ENCODE measurements at places on chromosomes 16 and 17. TPM values are rescaled to one million over a fixed set of nuclear protein-coding genes. Genes with fewer than 3 reads are reported as not detected.

LDHD gene
- 2.1 TPM for total RNA-seq

SOX15 gene
- 0.12 TPM for total RNA-seq

CTRB1 gene
- total RNA-seq, result not detected

FOXL1 gene
- 36.7 TPM for total RNA-seq

HP gene
- total RNA-seq, result 0.11 TPM

GABARAPL2 gene
- 44.0 TPM for total RNA-seq

IL34 gene
- total RNA-seq, result 2.0 TPM

TP53TG3B gene
- total RNA-seq, result not detected

HS3ST2 gene
- 0.11 TPM for total RNA-seq

SRCIN1 gene
- 0.12 TPM for total RNA-seq

NATD1 gene
- 3.6 TPM for total RNA-seq

OR1G1 gene
- not detected for total RNA-seq

UBALD2 gene
- 4.6 TPM for total RNA-seq

TNS4 gene
- not detected for total RNA-seq

CRHR1 gene
- not detected for total RNA-seq

ABCC12 gene
- not detected for total RNA-seq

ABCC3 gene
- total RNA-seq, result 2.2 TPM

MAF gene
- total RNA-seq, result 14.9 TPM

HOXB9 gene
- not detected for total RNA-seq

ZPBP2 gene
- total RNA-seq, result not detected

GPS2 gene
- 34.6 TPM for total RNA-seq

TBX6 gene
- total RNA-seq, result 0.11 TPM

PMFBP1 gene
- 0.66 TPM for total RNA-seq

MYL4 gene
- not detected for total RNA-seq

ACSM2B gene
- total RNA-seq, result not detected

TP53TG3 gene
- not detected for total RNA-seq

ACACA gene
- 93.2 TPM for total RNA-seq

SMARCD2 gene
- total RNA-seq, result 108 TPM

PNMT gene
- total RNA-seq, result 0.22 TPM

SUMO2 gene
- 116 TPM for total RNA-seq

IL21R gene
- 5.2 TPM for total RNA-seq

KRT31 gene
- total RNA-seq, result not detected

IRF8 gene
- not detected for total RNA-seq

IRX3 gene
- total RNA-seq, result 0.12 TPM

MC1R gene
- total RNA-seq, result 4.4 TPM

ITGAD gene
- total RNA-seq, result not detected

SLC12A3 gene
- total RNA-seq, result not detected

RPH3AL gene
- 3.4 TPM for total RNA-seq

LRRC46 gene
- 0.11 TPM for total RNA-seq

WFDC1 gene
- total RNA-seq, result 0.66 TPM

TEX14 gene
- total RNA-seq, result 0.11 TPM

CA7 gene
- not detected for total RNA-seq

TMEM238L gene
- total RNA-seq, result not detected

TOB1 gene
- 11.5 TPM for total RNA-seq

TMEM98 gene
- total RNA-seq, result 143 TPM

CDH1 gene
- not detected for total RNA-seq

RCVRN gene
- total RNA-seq, result not detected

KRT17 gene
- 1.00 TPM for total RNA-seq

TSPAN10 gene
- 1.3 TPM for total RNA-seq

CEP295NL gene
- 5.6 TPM for total RNA-seq

KRT9 gene
- not detected for total RNA-seq

KRT33A gene
- not detected for total RNA-seq

FDXR gene
- 52.0 TPM for total RNA-seq

CSF3 gene
- 1.4 TPM for total RNA-seq

PLK1 gene
- total RNA-seq, result 16.6 TPM

RAP1GAP2 gene
- 2.4 TPM for total RNA-seq

PPY gene
- not detected for total RNA-seq

PARN gene
- 34.9 TPM for total RNA-seq

All from uterine smooth muscle cell (primary cell).